NCI-H1092 (cell line): ENCODE measurements at places on chromosomes 2 and 18.

DNA sequence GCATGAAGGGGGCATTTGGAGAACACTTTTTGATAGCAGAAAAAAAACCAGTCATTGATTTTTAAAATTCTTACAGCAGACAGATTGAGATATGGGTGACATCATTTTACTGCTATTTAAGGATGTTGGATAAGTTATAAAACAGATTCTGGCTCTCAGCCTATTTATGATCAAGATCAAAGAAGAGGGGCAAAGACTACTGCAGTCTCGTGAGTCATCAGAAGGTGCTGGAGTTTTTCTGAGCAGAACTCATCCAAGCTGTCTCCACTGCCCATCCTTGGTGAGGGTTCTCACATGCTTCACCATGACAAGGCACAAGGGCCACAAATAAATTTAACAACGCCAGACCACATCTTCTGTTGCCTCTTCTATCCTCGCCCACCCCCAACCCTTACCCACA, 58.8 kb downstream of the ST6GAL2 start:
- DNase-seq = no peak

DNA sequence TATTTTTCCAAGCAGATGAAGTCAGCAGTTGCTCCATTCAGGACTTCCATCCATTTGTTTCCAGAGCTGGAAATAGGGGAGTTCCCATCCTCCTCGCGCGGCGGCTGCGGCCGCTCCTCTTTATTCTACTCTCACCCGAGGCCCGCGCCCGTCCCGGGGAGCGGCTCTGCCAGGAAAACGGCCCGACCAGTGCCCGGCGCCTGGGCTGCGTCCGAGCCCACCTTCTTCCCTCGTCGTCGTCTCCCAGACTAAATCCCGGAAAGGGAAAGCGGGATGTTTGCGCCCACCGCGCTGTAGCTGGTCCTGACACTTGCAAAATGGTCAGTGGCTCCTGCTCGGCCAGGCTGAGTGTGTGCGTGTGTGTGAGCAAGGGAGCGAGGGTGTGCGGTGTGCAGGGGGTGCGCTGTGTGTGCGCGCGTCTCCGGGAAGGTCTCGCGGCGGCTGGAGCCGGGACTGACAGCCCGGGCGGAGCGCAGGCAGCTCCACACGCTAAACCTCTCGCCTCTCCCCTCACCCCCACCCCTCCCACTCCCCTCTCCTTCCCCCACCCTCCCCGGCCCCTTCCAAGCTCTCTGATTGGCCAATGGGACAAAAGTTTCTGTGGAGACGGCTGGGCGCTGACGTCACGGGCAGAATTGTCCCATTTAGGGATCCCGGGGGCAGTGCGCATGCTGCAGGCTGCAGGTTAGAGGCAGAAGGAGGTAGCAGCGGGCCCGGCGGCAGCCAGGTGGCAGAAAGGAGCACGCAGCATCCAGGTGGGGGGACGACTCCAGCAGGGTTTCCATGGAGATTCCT, at the start of gene NOL4:
Gene NOL4 (minus strand): TSS at position 491 of the 795 bp plus-strand sequence. CDS start 1,660 bp downstream, outside the sequence.
- DNase-seq = peak; percentile 98

- no peak for DNase-seq
Measured at GRCh38 chr2:106638043-106638442, 150.9 kb downstream of the CD8B2 start.

DNA sequence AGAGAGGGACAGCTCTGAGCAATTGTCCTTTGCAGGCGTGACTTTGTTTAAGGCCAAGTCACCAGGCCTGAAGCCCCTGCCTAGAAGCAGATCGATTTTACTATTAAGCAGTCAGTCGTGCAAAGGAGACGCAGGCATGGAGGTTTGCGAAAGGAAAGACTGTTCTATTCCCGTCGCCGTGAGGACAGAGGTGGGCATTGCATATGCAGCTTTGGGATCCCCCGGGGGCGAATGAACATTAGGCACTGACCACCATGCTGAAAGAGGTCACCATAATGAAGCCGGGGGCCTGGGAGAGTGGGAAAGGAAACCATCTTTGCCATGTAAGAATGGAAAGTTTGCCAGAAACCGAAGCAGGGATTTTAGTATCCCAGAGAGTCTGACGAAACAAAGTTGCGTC, 231.6 kb downstream of the BCL11A start:
- no peak for DNase-seq

DNA sequence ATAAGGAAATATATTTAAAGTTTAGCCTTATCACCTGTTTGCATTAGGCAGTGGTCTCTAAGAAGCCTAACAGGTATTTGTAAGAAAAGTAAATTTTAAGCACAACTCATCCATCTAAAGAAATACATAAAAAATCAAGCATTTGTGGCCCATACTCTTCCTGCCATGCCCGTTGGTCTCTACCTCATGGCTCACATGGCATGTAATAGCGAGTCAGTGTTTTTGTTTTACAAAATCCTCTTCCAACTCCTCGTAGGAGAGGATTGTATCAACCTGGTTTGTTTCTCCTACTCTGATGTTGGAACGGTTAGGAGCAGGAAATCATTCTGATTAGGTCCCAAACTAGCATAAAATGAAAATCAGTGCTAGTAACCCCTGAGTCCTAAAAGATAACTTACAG, 91.8 kb downstream of the FMNL2 start:
- DNase-seq = no peak
